GM12878 (cell line): ENCODE measurements at places on chromosomes 13 and 19. TPM values are rescaled to one million over a fixed set of nuclear protein-coding genes. Genes with fewer than 3 reads are reported as not detected.

SPACA6 gene
- total RNA-seq, result 2.2 and 3.2 TPM in 2 replicates

OR7A5 gene
- total RNA-seq, result not detected in 2 replicates

PLVAP gene
- total RNA-seq, result 0.08 and 0.54 TPM in 2 replicates

CSNK1G2 gene
- total RNA-seq, result 67.3 and 71.3 TPM in 2 replicates

DNA sequence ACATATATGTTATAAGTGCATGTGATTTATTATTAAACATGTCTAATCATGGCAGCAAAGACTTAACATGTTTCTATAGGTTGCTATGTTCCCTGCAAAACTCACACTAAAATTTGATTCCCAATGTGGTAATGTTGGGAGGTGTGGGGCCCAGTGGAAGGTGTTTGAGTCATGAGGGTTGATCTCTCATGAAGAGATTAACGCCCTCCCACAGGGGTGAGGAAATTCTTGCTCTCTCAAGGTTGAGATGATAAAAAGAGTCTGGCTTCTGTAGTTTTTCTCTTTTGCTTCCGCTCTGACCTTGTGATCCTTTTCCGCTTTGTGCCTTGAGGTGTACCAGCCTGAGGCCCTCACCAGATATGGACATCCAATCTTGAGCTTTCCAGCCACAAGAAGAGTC lies 737.5 kb upstream of the SLITRK5 start:
- no peaks in the 10 kb centered on the region for H3K4me1 ChIP-seq
- H3K36me3 ChIP-seq, result no peaks in the 10 kb centered on the region
- H3K27ac ChIP-seq, result no peak overlapping the region
- H3K27me3 ChIP-seq, result no peaks in the 10 kb centered on the region
- no peak for DNase-seq

DNA sequence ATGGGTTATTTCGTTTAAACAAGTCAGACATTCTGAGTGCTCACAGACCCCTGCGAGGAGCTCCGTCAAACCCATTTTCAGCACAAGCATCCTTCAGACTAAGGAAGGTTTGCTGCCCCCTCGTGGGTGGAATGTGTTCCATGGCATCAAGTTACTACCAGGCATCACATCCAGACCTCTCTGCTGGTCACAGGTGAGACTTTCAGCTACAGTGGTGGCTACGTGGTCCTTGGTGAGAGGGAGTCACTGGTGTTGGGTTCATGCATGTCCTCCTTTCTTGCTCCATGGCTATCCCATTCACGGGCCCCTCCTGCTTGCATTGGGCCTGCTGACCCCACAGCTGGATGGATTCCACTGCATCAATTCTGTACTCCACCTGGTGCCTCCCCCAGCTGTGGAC lies 9.1 kb upstream of the LILRB5 start:
- H3K4me3 ChIP-seq, result no peak overlapping the region
- DNase-seq, result peak; percentile 19
- no peaks in the 10 kb centered on the region for H3K36me3 ChIP-seq
- no peak overlapping the region for H3K27ac ChIP-seq

- no peak overlapping the region for H3K27ac ChIP-seq
- no peaks in the 10 kb centered on the region for H3K27me3 ChIP-seq
- H3K36me3 ChIP-seq, result no peaks in the 10 kb centered on the region
Observed at GRCh38 chr13:24386816-24387708, 77.7 kb downstream of the C1QTNF9 start.

GRCh38 chr13:109371066-109371465 lies 415.3 kb downstream of the IRS2 start:
- H3K27ac ChIP-seq, result no peak overlapping the region
- no peak for DNase-seq
- no peaks in the 10 kb centered on the region for H3K36me3 ChIP-seq
- H3K4me3 ChIP-seq, result no peak overlapping the region

DNA sequence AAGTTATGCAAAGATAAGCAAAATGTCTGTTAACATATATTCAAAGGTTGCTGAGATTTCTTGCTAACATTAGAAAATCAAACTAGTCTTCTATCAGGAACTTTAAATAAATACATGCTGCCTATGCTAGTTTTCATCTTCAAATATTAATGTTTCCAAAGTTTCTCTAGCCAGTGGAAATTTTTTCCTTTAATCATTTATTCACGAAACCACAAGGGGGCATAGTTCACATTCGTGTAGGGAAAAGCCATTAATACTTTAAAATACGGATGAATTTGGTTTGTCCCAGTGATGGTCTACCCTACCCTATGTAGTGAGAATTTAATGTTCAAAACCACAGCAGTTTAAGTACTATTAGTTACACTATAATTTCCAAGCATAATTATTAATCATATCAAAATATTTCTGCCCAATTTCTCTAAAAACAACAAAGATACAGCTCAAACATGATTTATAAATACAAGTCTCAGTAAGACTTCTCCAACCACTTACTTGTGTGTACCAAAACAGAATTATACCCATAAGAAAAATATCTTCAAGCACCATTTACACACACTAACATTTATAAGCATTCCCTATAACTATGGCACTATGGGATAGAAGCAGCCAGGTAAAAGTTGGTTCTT lies 16.2 kb downstream of the NUFIP1 start:
- DNase-seq, result no peak
- peaks cover 9% of the 10 kb centered on the region; the same call in 1 of the 2 replicates for H3K36me3 ChIP-seq
- no peaks in the 10 kb centered on the region for H3K27me3 ChIP-seq
- H3K4me3 ChIP-seq, result no peak overlapping the region
- H3K4me1 ChIP-seq, result peaks cover 10% of the 10 kb centered on the region

DNA sequence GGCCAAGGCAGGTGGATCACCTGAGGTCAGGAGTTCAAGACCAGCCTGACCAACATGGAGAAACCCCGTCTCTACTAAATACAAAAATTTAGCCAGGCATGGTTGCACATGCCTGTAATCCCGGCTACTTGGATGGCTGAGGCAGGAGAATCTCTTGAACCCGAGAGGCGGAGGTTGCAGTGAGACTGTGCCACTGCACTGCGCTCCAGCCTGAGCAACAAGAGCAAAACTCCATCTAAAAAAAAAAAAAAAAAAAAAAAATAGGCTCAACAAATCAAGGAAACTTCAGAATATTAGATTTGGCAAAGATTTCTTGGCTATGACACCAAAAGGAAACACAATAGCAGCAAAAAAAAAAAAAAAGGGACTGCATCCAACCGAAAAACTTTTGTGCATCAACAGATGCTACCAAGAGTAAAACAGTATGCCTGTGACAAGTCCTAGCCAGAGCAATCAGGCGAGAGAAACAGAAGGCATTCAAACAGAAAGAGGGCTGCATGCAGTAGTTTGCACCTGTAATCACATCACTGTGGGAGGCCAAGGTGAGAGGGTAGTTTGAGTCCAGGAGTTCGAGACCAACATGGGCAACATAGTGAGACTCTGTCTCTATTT lies 23.8 kb downstream of the ZNF160 start:
- H3K4me3 ChIP-seq, result no peak overlapping the region
- H3K36me3 ChIP-seq, result no peaks in the 10 kb centered on the region
- H3K4me1 ChIP-seq, result no peaks in the 10 kb centered on the region
- H3K27ac ChIP-seq, result no peak overlapping the region
- H3K27me3 ChIP-seq, result no peaks in the 10 kb centered on the region

DNA sequence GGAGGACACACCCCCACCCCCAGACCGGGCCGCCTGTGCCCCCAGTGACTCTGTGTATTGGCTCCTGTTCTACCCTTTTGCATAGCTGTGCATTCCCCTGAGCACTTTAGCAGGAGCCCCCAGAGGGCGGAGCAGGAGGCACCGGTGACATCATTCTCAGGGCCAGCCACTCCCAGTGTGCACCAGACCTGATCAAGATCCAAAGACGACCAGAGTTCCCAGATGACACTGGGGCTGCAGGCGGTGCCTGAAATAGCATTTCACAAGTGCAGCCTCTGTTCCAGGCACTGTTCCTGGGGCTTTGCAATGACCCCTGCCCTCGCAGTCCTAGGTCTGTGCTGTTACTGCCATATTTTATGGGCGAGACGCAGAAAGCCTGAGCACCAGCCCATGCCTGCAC lies 14.5 kb upstream of the PTPRS start:
- H3K27ac ChIP-seq, result no peak overlapping the region
- no peak for DNase-seq
- no peak overlapping the region for H3K4me3 ChIP-seq
- H3K4me1 ChIP-seq, result no peaks in the 10 kb centered on the region
- no peaks in the 10 kb centered on the region for H3K27me3 ChIP-seq

DNA sequence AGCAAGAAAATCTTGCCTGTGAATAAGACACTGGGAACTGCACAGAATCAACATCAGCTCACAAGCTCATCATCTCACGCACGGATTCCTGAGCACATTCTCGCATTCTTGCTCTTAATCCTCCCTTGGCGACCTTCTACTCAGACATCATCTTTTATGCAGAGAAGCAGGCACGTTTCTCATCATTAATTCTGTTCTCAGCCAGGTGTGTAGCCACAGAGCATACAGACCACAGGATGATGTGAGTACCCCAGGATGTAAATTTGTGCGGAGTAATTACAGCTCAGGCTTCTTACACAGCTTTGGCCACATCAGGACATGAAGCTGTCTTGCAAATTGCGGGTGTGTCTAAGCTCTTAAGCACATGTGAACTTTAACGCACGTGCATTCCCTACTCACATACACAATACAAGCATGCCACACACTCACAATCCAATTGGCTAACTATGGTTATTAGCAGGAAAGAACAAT lies 36.5 kb upstream of the SACS start:
- H3K4me1 ChIP-seq, result peaks cover 14% of the 10 kb centered on the region
- H3K27me3 ChIP-seq, result no peaks in the 10 kb centered on the region
- H3K27ac ChIP-seq, result no peak overlapping the region
- no peak for DNase-seq
- no peak overlapping the region for H3K4me3 ChIP-seq
- no peaks in the 10 kb centered on the region for H3K36me3 ChIP-seq

DNA sequence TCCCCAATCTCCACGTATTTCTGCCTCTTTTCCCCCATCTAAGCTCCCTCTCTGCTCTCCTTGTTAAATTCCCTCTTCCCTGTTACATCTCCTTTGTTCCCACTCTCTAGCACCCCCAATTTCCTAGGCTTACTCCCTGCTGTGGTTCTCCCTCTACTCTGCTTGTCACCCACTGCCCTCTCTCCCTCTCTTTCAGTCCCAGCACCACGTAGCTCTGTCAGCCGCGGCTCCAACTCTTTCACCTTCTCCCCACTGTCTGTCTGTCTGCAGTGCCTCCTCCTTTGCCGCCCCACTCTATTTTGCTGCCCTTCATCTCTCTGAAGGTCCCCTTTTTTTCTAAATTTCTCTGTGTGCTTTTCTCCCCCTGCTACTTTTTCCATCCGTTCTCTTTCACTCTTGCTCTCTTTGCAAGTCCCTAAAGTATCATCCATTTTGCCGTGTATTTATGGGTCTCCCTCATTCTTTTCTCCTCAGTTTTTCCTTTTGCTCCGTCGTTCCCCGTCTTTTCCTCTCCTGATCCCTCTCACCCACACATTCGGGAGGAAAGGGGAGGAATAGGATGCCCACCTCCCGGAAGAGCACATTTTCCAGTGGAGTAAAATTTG lies 937 bp downstream of the ZNF841 start:
- peak overlapping the region; percentile 94 for H3K4me3 ChIP-seq
- H3K4me1 ChIP-seq, result no peaks in the 10 kb centered on the region
- no peaks in the 10 kb centered on the region; the same call in 1 of the 2 replicates for H3K36me3 ChIP-seq
- no peak for DNase-seq

DNA sequence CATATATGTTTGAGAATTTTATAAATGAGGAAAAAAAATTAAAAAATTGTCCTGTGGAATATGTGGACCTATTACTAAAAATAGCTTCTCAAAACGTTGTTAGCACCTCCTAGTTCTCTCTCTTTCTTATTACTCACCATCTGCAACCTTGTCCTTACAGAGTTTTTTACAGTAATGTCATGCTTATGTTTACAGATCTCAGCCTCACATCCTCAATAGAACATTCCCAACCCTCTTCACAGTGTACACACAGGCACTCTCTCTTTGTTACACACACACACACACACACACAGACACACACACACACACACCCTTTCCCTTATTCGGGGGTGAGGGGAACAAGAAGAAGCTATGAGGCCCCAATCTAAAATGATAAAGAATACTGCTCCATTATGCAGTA lies 197.7 kb downstream of the SLITRK6 start:
- no peaks in the 10 kb centered on the region for H3K27me3 ChIP-seq
- H3K36me3 ChIP-seq, result no peaks in the 10 kb centered on the region
- H3K4me3 ChIP-seq, result no peak overlapping the region
- no peaks in the 10 kb centered on the region for H3K4me1 ChIP-seq

GRCh38 chr13:28494504-28494777 lies 487 bp downstream of the FLT1 start:
- H3K4me1 ChIP-seq, result no peaks in the 10 kb centered on the region
- H3K36me3 ChIP-seq, result no peaks in the 10 kb centered on the region
- H3K4me3 ChIP-seq, result peak overlapping the region; percentile 58; the same call in 1 of the 2 replicates

GRCh38 chr19:47296036-47296435 lies 13.6 kb upstream of the C5AR1 start:
- no peaks in the 10 kb centered on the region for H3K36me3 ChIP-seq
- H3K4me1 ChIP-seq, result peaks cover 12% of the 10 kb centered on the region
- H3K4me3 ChIP-seq, result no peak overlapping the region
- H3K27ac ChIP-seq, result no peak overlapping the region
- no peaks in the 10 kb centered on the region for H3K27me3 ChIP-seq
- no peak for DNase-seq

GRCh38 chr13:113053801-113054604 lies 51.6 kb upstream of the F7 start:
- no peak overlapping the region for H3K27ac ChIP-seq
- no peaks in the 10 kb centered on the region for H3K27me3 ChIP-seq
- no peaks in the 10 kb centered on the region for H3K4me1 ChIP-seq
- H3K36me3 ChIP-seq, result no peaks in the 10 kb centered on the region

- H3K4me1 ChIP-seq, result no peaks in the 10 kb centered on the region
- H3K27ac ChIP-seq, result no peak overlapping the region
- H3K36me3 ChIP-seq, result no peaks in the 10 kb centered on the region
- DNase-seq, result no peak
Observed at GRCh38 chr13:73146707-73147106, 87.9 kb downstream of the KLF5 start.

- H3K4me3 ChIP-seq, result no peak overlapping the region
- H3K36me3 ChIP-seq, result peaks cover 51% of the 10 kb centered on the region
- H3K27me3 ChIP-seq, result no peaks in the 10 kb centered on the region
Observed at GRCh38 chr19:10145031-10145430, 25.3 kb upstream of the EIF3G start.

- H3K36me3 ChIP-seq, result no peaks in the 10 kb centered on the region
- H3K27ac ChIP-seq, result peak overlapping the region; percentile 47; the same call in 1 of the 2 replicates
- 0 out of 2 replicates have a peak overlapping the region, but pooled peaks have one; percentile 1 for H3K4me3 ChIP-seq
- no peaks in the 10 kb centered on the region for H3K27me3 ChIP-seq
- peaks cover 9% of the 10 kb centered on the region for H3K4me1 ChIP-seq
Observed at GRCh38 chr13:32905063-32905863, 111.0 kb upstream of the KL start.

- no peak overlapping the region; the same call in 1 of the 2 replicates for H3K27ac ChIP-seq
- no peak overlapping the region for H3K4me3 ChIP-seq
- H3K4me1 ChIP-seq, result peaks cover 18% of the 10 kb centered on the region
- no peaks in the 10 kb centered on the region for H3K27me3 ChIP-seq
- H3K36me3 ChIP-seq, result no peaks in the 10 kb centered on the region
Observed at GRCh38 chr13:51330791-51331190, 8.7 kb upstream of the SERPINE3 start.

DNA sequence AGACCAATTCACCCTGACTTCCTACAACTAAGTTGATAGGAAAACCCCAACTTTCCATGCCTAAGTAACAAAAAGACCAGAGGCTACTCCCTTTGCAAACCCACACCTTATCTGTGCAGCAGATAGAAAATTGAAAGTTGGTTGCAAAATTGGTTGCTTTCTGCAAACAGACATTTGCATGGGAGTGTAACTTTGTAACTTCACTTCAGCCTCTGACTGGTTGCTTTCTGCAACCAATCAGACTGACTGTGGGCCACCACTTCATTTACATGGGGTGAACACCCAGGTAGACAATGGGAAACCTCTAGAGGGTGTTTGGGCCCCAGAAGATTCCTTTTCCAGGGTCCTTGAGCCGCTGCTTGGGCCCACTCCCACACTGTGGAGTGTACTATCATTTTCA lies 9.8 kb downstream of the TEX30 start:
- H3K4me3 ChIP-seq, result no peak overlapping the region
- DNase-seq, result no peak
- H3K4me1 ChIP-seq, result no peaks in the 10 kb centered on the region
- H3K27ac ChIP-seq, result no peak overlapping the region
